AG04449 (cell line): ENCODE measurements at places on chromosomes 13 and 19.
A peak's percentile ranks its signal among the peaks of the same experiment; 100 is the strongest.

- no peak for DNase-seq
These were observed 2.7 kb upstream of the RASAL3 start for GRCh38 chr19:15466851-15467733.

DNA sequence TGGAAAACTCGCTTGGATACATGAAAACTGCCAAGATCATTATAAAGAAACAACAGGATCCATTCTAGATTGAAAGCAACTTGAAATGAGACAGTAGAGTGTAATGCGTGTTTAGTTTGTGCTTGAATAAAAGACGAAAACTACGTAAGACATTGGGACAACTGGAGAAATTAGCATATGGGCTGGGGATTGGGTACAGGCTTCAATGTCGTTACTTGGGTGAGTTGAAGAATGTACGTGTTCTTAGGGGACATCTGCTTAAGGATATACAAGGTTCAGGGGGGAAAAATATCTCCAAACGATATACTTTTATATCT is 471 bp upstream of the ERVK3-1 start:
- DNase-seq = no peak

DNA sequence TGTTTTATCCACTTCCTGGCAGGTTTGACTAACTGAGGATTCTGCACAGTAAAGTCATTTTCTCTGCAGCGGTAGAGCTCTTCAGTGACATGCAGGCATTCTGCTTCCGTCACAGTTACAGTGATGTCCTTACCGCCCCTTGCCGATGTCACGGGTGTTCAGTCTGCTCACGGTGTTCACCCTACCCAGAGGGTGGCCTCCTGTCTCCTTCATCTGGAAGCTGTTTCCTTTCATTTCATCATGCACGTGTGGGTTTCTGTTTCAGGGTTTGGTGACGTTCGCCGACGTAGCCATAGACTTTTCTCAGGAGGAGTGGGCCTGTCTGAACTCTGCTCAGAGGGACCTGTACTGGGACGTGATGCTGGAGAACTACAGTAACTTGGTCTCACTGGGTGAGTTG is 33.4 kb downstream of the ZNF331 start:
- DNase-seq = no peak

GRCh38 chr13:79659121-79659521 is 178.2 kb downstream of the NDFIP2 start:
- DNase-seq = no peak

DNA sequence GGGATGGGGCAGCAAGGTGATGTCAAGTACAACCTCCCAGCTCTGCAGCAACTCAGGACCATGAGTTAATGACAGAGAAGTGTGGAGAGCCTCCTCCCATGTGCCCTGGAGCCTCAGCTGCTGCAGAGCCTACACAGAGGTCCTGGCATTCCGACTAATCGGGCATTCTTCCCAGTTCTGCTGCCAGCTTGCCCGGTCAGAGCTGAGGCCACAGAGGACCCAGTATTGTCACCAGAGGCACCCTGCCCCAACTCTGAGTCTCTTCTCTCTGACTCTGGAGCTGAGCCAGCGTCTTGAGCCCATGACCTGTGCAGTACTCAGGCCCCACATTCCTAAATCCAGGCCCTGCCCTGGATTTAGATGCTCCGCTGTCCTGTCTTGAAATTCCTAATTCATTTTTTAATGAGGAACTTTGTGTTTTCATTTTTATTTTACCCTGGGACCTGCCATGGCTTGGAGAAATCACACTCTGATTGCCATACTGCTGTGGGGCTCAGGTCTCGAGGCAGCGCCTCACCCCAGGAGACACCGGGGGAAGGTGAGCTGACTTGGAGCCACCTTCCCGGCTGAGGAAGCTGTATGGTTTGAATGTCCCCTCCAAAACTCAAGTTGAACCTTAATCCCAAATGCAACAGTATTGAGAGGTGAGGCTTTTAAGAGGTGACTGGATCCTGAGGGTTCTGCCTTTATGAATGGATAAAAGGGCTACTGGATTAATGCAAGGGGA is 144.9 kb upstream of the ZNF507 start:
- no peak for DNase-seq

GRCh38 chr13:33296793-33297425 is 11.4 kb upstream of the STARD13 start:
- no peak for DNase-seq

DNA sequence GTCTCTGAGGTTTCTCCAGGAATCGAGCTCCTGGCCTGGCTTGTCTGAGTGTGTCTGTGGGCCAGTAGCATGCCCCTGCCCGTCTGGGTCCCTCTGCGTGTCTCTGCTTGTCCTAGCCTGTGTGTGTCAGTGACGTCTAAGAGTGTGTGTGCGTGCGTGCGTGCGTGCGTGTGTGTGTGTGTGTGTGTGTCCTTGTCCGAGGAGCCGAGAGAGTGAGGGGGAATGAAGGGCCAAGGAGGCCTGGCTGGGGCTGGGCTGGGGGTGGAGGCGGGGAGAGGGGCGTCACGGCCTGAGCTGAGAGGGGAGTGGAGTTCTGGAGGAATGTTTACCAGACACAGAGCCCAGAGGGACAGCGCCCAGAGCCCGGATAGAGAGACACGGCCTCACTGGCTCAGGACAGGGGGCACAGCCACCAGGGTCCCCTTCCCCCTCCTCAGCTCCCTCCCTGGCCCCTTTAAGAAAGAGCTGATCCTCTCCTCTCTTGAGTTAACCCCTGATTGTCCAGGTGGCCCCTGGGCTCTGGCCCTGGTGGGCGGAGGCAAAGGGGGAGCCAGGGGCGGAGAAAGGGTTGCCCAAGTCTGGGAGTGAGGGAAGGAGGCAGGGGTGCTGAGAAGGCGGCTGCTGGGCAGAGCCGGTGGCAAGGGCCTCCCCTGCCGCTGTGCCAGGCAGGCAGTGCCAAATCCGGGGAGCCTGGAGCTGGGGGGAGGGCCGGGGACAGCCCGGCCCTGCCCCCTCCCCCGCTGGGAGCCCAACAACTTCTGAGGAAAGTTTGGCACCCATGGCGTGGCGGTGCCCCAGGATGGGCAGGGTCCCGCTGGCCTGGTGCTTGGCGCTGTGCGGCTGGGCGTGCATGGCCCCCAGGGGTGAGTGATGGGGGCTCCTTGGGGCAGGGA is at the start of gene AXL:
Gene AXL (plus strand): TSS at position 609 of the 893 bp plus-strand sequence. CDS start 170 bp downstream, at position 779.
- peak; percentile 63 for DNase-seq

DNA sequence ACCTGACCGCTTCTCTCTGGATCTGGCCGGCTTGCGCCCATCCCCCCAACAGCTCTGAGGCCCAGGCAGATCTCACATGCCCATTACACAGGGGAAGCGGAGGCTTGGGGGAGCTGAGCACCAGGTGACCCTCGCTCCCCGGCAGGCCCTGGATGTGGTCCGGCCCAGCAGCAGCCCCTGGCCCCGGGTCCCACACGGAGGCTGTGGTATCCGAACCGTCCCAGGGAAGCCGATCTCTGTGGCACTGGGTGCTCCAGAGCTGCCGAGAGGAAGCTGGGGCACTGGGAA is 27.7 kb downstream of the SBNO2 start:
- no peak for DNase-seq

DNA sequence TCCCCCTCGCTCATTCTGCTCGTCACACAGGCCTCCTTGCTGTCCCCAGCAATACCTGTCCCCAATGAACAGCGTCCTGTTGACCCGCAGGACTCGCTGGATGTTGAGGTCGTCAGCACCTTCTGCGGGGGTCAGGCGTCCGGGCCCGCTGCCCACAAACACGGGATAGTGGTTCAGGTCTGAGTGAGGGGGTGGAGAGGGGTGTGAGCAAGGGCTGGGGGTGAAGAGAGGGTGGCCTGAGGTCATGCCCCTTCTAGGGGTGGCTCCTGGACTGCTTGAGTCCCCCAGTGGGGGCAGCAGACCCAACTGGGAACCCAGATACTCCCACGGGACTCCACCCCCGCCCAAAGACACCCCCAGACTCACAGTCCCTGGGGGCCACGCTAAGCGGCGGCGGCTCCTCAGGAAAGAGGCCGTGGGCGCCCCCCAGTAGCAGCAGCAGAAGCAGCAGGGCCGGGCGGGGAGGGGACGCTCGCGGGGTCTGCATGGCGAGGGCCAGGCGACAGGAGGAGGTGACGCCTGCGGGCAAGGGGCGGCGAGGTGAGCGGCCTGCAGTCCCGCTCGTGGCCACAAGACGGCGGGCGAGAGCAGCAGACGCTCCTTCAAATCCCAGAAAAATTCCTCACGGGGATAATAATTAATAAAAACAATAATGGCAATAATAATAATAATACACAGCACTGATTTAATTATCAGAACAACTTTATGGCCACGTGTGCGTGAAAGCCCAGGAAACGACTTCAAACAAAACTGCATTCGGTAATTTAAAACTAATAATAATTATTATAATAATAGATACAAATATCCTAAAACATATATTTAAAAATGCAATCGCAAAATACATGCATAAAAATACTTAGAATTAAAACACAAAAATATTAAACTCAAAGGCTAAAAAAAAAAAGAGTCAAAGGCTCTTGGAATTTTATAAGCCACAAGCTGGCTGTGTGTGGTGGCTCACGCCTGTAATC is 1.2 kb downstream of the SEMA6B start:
- DNase-seq = no peak

- DNase-seq = no peak
These were observed 8.9 kb downstream of the ACTN4 start for GRCh38 chr19:38656171-38656981.

GRCh38 chr19:38484747-38485146 is 51.3 kb downstream of the RYR1 start:
- DNase-seq = no peak

GRCh38 chr19:14033946-14034345 is 2.4 kb downstream of the IL27RA start:
- DNase-seq = no peak

GRCh38 chr13:41895478-41895877 is 65.4 kb downstream of the VWA8 start:
- DNase-seq = no peak

GRCh38 chr13:32911506-32911905 is 104.7 kb upstream of the KL start:
- peak; percentile 21 for DNase-seq

GRCh38 chr19:3041327-3041726 is 12.2 kb upstream of the TLE2 start:
- DNase-seq = no peak

- peak; percentile 99 for DNase-seq
These were observed 33.9 kb upstream of the FAM216B start for GRCh38 chr13:42747399-42747873.

GRCh38 chr13:110266983-110267382 is 40.0 kb downstream of the COL4A1 start:
- no peak for DNase-seq

DNA sequence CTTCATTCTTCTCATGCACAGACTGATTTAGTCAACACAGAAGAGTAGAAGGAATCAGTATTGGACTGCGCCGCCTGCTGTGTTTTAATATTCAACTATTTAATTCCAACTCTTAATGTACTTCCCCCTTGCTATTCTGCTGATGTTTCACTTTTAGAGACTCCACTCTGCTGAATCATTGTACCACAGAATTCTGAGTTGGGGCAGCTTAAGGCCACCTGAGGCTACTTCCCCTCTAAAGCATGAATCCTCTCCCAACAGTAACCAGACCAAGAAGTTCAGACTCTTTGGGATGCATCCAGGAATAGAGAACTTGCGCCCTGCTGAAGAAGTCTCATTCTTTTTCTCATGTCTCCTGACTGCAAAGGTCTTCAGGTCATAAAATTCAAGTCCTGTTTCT is 708.8 kb downstream of the UQCRFS1 start:
- DNase-seq = no peak

DNA sequence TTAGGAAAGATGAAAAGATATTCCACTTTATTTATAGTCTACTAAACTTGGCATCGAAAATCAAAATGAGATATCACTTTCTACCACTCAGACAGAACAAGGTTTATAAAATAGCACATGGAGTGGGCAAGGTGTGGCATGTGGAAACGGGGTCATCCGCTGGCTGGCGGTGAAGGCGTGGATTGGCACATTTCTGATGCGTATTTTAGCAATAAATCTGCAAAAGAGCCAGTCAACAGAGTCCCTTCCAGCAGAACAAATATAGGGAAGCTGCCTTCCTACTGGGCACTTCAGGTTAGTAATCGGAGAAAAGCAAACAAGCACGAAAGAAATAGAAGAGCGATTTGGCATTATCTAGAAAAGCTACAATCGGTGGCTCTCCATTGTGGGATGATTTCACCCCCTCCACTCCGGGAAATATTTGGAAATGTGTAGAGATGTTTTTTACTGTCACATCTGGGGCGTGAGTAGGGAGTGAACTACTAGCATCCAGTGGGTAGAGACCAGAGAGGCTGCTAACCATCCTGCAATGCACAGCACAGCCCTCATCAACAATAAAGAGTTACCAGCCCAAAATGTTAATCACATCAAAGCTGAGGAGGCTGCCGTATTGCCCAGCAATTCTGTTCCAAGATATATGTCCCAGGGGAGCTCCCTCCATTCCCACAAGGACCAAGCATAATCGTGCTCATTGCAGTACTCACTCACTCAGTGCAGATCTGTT is 116.1 kb upstream of the PEG3 start:
- DNase-seq = no peak

DNA sequence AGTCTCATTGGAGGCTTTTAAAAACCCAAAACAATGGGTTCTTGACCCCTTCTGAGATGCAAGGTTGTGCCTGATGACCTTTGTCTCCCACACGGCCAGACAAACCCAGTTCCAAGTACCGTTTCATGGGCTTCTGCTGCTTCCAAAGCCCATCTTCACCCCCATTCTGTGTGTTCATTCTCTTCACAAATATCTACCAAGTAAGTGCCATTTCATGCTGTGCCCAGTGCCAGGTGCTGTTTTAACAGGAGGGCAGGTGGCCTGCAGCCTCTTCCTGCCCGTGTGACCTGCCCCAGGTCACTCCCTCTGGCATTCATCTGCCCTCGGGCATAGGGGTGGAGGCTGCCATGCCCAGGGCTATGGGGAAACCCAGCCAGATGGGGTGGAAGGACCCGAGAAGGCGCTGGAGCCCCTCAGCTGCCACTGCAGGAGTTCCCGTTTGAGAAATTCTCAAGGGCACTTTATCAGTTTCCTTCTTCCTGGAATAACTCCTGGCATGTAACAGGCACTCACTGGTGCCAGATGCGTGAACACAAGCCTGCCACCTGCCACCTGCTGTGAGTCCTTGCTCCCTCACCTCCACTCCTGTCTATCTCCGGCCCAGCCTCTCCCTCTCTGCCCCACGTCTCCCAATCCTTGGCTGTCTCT is 12.5 kb downstream of the CAPN12 start:
- no peak for DNase-seq

GRCh38 chr13:108700422-108701170 is 71.2 kb downstream of the MYO16 start:
- no peak for DNase-seq

- DNase-seq = no peak
These were observed 9.2 kb downstream of the FOXA3 start for GRCh38 chr19:45873219-45873772.

GRCh38 chr19:1489463-1490310 is 463 bp downstream of the PCSK4 start:
- DNase-seq = no peak

GRCh38 chr13:37106642-37107041 is 1.2 kb upstream of the CSNK1A1L start:
- DNase-seq = no peak

GRCh38 chr13:60267498-60268202 is 103.9 kb upstream of the DIAPH3 start:
- DNase-seq = no peak
